ENCODE measurements at places on chromosomes 2 and 18.

- DNase-seq, result no peak
These were observed 148.2 kb downstream of the CERS6 start for GRCh38 chr2:168604252-168604651.

DNA sequence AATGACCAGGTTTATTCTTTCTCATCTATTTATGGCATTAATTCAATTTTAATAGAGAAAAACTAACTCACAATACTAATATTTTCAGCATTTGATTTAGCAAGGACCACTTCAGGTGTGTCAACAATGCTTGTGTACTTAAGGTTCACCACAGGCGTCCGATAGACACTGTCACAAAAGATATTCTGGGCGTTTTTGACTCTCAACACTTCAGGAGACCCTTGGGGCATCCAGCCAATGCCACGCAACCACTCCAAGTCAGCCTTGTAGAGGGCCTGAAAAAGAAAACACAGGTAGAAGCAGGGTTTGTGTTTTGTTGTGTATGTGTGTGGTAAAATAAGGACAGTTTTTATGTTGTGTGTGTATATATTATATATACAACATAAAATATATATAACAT is 158.2 kb downstream of the NEB start:
- no peak for DNase-seq

DNA sequence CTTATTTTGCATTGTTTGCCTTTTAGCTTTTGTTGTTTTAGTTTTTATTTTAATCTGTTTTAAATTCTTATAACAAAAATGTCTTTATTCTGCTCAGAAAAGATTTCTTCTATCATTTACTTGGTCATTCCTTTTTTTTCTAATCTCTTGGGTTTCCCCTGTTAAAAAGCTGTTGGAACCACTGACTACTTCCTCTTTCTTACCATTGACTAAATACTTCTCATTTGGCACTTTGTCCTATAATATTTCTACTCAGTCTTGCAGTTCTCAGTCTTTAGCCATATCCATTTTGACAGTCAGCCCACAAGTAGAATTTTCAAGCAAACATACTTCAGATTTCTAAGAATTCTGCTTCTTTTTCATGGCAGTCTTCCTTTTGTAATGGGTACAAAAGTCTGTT is 567.2 kb downstream of the SATB2 start:
- DNase-seq, result no peak

DNA sequence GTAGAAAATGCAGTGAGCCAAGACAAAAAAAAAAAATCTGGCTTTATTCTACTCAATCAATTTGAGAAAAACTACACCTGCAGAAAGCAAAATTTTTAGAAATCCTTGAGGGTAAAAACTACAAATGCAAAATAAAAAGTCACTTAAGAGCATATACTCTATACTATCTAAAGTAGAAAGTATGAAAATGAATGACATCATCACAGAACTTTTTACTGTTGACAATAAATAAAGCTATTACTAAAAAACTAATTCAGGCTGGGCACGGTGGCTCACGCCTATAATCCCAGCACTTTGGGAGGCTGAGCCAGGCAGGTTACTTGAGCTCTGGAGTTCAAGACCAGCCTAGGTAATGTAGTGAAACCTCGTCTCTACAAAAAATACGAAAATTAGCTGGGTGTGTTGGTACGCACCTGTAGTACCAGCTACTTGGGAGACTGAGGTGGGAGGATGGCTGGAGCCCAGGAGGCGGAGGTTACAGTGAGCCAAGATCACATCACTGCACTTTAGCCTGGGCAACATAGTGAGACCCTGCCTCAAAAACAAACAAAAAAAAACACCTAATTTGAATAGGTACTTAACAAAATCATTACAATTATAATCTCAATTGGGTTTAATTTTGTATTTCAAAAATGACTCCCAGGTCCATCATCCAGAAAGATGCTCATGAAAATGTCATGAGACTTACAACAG is 7.6 kb downstream of the NFU1 start:
- no peak for DNase-seq

DNA sequence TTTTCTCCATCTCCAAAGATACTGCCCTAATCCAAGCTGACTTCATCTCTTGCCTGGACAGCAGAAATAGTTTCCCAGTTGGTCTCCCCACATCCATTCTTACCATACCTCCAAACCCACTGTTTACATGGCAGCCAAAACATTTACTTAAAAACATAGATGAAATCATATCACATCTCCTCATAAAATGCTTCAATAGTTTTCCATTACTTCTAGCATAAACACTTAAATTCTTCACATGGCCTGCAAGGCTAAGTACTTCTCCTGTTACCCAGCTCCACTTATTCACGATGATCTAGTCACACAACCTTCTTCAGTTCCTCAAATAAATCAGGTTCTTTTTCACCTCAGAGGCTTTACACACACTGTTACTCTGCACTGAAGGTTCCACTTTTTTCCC is 185.8 kb upstream of the ACVR2A start:
- DNase-seq, result no peak

All from stimulated activated CD8-positive, alpha-beta memory T cell treated with anti-CD3 and anti-CD28 coated beads, Interleukin-12 subunit alpha, Interleukin-12 subunit beta, amount 100 ng/mL, for 1 hour (primary cell).